Adipocyte (in vitro differentiated cells): ENCODE measurements at places on chromosomes 7 and 10.

- no peak for DNase-seq
These were observed 57.0 kb downstream of the CHST3 start for GRCh38 chr10:72020914-72021809.

GRCh38 chr7:129798616-129799349 is 154.0 kb downstream of the UBE2H start:
- DNase-seq: no peak

- no peak for DNase-seq
These were observed 113.8 kb upstream of the COL1A2 start for GRCh38 chr7:94280851-94281250.

DNA sequence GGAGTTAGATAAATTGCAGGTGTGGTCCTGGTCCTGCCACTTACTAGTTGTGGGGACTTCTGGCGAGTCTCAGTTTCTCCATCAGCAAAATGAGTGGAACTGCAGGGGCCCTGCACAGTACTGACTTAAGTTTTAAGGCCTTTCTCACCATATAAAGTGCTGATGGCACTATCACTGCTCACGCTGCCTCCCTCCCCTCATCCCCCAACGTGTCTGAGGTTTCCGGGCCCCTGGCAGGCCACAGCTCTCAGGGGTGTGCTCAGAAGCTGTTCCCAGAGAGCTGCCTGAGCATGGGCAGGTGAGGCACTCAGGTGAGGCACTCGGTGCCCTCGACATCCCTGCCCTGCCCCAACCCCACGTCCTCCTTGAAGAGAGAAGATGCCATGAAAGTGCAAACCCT is 74.2 kb downstream of the VOPP1 start:
- no peak for DNase-seq
